Glutamatergic neuron (in vitro differentiated cells): ENCODE measurements at places on chromosomes 4 and X.

DNA sequence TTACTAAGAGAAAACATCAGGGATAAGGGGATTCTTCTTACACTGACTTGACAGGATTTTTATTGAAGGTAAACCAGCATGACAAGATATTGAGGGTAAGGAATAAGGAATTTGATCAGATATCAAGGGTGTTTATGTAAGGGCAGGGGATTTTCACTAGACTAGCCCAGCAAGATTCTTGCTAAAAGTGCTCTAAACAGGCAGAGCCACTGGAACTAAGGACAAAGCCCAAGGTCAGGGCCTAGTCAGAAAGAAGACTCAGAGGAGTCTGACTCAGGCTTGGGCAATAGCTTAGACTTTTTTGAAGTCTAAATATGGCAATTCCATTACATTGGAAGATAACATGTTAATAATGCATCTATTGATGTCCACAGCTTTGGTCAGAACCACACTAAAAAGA is 6.5 kb upstream of the GLRA3 start:
- no peak overlapping the region for H3K27ac ChIP-seq
- H3K4me1 ChIP-seq, result no peaks in the 10 kb centered on the region
- no peak overlapping the region for H3K4me3 ChIP-seq
- H3K36me3 ChIP-seq, result no peaks in the 10 kb centered on the region

DNA sequence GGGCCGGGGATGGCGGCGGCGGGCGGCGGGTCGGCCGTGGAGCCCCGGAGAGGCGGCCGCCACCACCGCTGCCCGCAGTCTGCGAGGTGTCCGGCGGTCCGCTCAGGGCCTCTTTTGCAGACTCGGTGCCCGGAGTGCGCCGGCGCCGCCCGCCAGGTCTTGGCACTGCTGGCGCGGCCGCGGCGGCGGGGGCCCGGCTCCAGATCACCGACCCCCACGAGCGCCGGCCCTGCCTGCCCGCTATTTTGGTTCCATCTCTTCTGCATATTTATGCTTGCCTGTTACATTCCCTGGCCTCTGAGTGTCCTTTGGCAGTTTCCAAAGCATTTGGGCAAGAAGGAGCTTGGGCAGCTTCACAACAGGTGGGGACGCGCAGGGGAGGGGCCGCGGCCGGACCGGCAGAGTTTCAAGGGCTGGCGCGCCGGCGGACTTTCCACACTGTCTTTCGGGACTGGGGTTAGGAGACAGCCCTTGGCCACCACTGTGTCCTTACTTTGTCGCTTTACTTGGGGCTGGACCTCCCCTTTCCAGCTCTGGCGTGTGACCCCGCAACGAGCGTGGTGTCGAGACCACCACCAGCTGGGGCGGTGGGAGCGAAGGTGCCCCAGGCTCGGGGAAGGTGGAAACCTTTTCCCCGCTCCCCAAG is 668 bp upstream of the TAPT1 start:
- peaks cover 3% of the 10 kb centered on the region for H3K27me3 ChIP-seq
- H3K27ac ChIP-seq, result peak overlapping the region; percentile 93
- H3K4me3 ChIP-seq, result peak overlapping the region; percentile 94

DNA sequence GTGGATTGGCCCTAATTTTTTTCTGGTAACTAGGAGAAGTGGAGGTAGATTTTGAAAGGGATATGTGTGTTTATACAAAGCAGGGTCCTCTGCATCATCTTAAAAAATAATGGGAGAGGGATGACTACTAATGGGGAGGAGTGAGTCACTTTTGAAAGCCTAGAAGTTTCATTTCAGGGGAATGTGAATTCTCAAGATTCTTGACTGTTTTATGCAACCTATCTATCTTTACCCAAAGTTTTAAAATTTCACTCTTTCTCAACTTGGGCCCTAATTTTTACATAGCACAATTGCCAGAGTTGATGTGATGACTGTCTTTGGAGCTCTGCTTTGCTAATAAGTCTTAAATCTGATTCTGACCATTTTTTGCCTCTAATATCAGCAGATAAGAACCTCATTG is 445.2 kb downstream of the GRXCR1 start:
- H3K27ac ChIP-seq, result no peak overlapping the region
- no peaks in the 10 kb centered on the region for H3K4me1 ChIP-seq
- DNase-seq, result no peak
- no peaks in the 10 kb centered on the region for H3K36me3 ChIP-seq
- no peak overlapping the region for H3K4me3 ChIP-seq

- DNase-seq, result no peak
- no peak overlapping the region for H3K4me3 ChIP-seq
- H3K27ac ChIP-seq, result no peak overlapping the region
- no peaks in the 10 kb centered on the region for H3K36me3 ChIP-seq
- peaks cover 2% of the 10 kb centered on the region for H3K27me3 ChIP-seq
- H3K4me1 ChIP-seq, result peaks cover 5% of the 10 kb centered on the region
These were observed 20.2 kb downstream of the SETD7 start for GRCh38 chr4:139535871-139536234.

DNA sequence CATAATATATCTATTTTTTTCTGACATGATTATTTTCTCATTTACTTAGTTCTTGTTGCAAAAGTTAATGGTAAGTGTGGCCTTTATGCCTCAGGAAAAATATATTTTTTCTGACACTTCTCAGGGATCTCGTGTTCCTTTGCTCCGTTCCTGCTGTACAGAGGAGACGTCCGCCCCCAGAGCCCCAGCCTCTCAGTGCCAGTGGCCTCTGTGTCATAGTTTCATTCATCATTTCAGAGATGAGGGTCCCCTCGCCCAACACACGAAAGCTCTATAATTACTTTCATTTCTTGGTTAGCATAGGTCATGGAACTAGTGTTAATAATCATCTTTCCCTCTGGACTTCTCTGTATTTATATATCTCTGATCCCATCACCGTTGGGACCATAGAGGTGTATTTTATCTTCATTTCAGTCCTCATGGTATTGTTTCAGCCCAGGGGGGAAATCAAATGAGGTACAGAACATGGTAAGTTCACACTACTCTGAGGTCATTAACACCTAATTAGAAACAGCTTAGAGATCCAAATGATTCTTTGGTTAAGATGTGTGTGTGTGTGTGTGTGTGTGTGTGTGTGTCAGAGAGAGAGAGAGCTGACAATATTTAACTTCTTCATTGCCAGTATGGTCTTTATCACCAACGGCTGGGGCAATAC is 631.1 kb upstream of the TENM3 start:
- no peak overlapping the region for H3K4me3 ChIP-seq
- no peak for DNase-seq
- H3K36me3 ChIP-seq, result no peaks in the 10 kb centered on the region
- H3K27me3 ChIP-seq, result peaks cover 2% of the 10 kb centered on the region

GRCh38 chr4:26088433-26088928 is 174.5 kb downstream of the SMIM20 start:
- H3K27me3 ChIP-seq, result peaks cover 3% of the 10 kb centered on the region
- H3K36me3 ChIP-seq, result peaks cover 8% of the 10 kb centered on the region
- H3K4me1 ChIP-seq, result no peaks in the 10 kb centered on the region

DNA sequence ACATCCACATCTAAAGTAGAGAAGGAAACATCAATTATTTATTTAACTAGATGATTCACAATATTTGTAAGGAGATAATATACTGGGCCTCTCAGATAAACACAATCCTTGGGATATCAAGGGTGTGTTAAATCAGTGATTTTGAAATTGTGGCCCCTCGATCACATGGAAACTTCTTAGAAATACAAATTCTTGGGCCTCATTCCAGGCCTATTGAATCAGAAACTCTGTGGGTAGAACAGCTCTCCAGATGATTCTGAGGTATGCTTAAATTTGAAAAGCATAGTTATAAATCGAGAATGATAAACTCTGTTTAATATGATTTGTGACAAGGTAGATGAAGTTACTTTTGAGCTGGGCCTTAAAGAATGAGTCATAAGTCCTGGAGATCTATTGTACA is 64.3 kb upstream of the GPR174 start:
- H3K27ac ChIP-seq, result no peak overlapping the region
- no peaks in the 10 kb centered on the region for H3K27me3 ChIP-seq
- no peak for DNase-seq
- H3K4me1 ChIP-seq, result no peaks in the 10 kb centered on the region
- no peaks in the 10 kb centered on the region for H3K36me3 ChIP-seq
- H3K4me3 ChIP-seq, result no peak overlapping the region

GRCh38 chrX:34112459-34112858 is 19.7 kb downstream of the FAM47A start:
- H3K36me3 ChIP-seq, result no peaks in the 10 kb centered on the region
- H3K4me1 ChIP-seq, result no peaks in the 10 kb centered on the region
- H3K27me3 ChIP-seq, result no peaks in the 10 kb centered on the region
- no peak overlapping the region for H3K4me3 ChIP-seq
- DNase-seq, result no peak

- H3K36me3 ChIP-seq, result no peaks in the 10 kb centered on the region
- no peak overlapping the region for H3K27ac ChIP-seq
- H3K4me3 ChIP-seq, result no peak overlapping the region
- no peak for DNase-seq
- no peaks in the 10 kb centered on the region for H3K4me1 ChIP-seq
- H3K27me3 ChIP-seq, result no peaks in the 10 kb centered on the region
These were observed 69.2 kb downstream of the SRPX start for GRCh38 chrX:38151441-38151840.

- no peaks in the 10 kb centered on the region for H3K4me1 ChIP-seq
- no peak for DNase-seq
- no peak overlapping the region for H3K4me3 ChIP-seq
- no peak overlapping the region for H3K27ac ChIP-seq
- no peaks in the 10 kb centered on the region for H3K36me3 ChIP-seq
- no peaks in the 10 kb centered on the region for H3K27me3 ChIP-seq
These were observed 73.1 kb downstream of the GRIA2 start for GRCh38 chr4:157293673-157294072.

GRCh38 chr4:1019729-1020470 is 8.5 kb downstream of the FGFRL1 start:
- no peak overlapping the region for H3K27ac ChIP-seq
- H3K4me3 ChIP-seq, result no peak overlapping the region

- DNase-seq, result no peak
- H3K27me3 ChIP-seq, result no peaks in the 10 kb centered on the region
- no peaks in the 10 kb centered on the region for H3K36me3 ChIP-seq
- no peak overlapping the region for H3K4me3 ChIP-seq
These were observed 143.4 kb downstream of the CPEB2 start for GRCh38 chr4:15145709-15146108.
